Left lung (tissue), 14 donors: ENCODE measurements at places on chromosomes 2 and 18.

- no peak for DNase-seq
Measured at GRCh38 chr2:133061874-133062593, 392.0 kb upstream of the LYPD1 start.

GRCh38 chr2:43218702-43219382 is 7.6 kb downstream of the ZFP36L2 start:
- DNase-seq, result peak; percentile 78

GRCh38 chr2:19114754-19115231 is 243.6 kb downstream of the OSR1 start:
- DNase-seq, result no peak

GRCh38 chr2:231530099-231531011 is at the start of gene NMUR1:
TSS of gene NMUR1 (minus strand) at chr2:231530445. CDS start at chr2:231530361, 84 bp downstream.
- DNase-seq, result no peak

DNA sequence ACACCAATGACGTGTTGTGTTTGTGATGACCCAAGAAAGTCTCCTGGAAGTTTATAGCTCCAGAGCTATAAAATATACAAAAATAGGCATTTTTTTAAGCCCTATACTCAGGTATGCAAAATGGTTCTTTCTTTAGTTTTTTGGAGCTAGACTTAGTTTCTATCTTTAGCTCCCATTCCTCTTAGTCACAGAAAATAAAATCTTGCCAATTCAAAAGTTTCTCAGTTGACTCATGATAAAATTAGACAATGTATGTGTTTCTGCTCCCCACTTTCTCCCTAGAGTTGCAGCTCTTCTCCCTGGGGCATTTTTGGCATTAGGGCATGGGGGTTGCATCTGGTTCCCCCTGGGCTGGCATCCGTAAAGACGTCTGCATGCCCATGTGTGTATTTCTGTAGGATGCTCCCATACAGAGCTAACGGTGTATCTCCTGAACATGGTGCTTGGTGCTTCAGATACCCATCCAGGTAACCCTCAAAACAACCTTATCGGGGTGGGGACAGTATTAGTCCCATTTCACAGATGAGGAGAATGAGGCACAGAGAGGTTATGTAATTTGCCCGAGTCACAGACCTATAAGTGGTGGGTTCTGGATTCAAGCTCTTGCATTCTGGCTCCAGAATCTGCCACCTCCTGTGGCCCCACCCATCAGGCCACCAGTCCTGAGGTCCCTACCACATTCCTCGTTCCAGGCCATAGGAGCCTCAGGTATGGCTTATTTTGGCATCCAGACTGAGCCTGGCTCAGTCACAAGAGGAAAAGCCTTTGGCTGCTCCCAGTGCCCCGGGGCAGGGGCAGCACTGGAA is 43.1 kb upstream of the ASAP2 start:
- DNase-seq, result no peak

DNA sequence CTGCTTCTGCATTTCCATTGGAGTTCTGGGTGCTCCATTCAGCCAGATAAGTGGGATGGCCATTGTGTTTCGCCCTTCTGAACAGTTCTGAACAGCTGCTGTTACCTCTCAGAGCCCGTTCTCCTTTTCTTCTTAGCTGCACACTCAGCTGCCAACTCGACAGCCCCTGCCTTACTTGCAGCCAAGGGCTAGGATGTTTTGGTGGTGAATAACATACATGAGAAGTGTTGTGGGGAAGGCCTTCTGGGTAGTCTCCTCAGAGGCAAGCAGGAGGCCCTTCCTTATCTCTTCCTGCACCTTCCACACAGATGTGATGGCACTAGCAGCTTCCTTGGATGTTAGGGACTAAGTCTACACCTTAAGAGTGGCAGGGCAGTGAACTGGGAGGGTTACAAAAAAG is 138.4 kb upstream of the NOSTRIN start:
- DNase-seq, result no peak

DNA sequence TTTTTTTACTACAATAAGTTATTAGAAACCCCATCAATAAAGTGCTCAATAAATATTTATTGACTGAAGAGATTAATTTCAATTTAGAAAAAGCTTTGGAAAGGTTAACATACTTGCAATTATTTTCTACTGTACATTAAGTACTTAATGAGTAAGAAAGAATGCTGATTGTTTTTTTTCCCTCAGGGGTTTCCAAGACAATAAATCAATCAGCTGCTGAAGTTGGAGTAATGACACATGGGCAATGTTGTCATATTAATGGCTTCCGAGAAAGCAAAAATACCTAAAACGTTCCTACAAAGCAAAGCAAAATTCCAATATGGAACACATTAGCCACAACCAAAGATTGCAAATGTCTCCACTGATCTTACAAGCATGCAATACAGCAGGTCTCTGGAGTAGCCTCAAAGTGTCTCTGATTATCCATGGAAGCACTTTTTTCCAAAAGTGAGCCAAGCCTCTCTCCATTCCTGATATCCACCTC is 66.7 kb downstream of the ZC3H6 start:
- no peak for DNase-seq

- no peak for DNase-seq
Measured at GRCh38 chr2:225788571-225789094, 389.1 kb downstream of the NYAP2 start.

- no peak for DNase-seq
Measured at GRCh38 chr2:3377279-3377611, 373 bp downstream of the EIPR1 start.

- no peak for DNase-seq
Measured at GRCh38 chr18:3005462-3005861, 7.5 kb downstream of the LPIN2 start.

GRCh38 chr18:70973626-70974025 is 684.8 kb downstream of the SOCS6 start:
- DNase-seq, result no peak

- DNase-seq, result peak; percentile 47
Measured at GRCh38 chr2:54999182-54999581, 51.1 kb downstream of the RTN4 start.

- DNase-seq, result no peak
Measured at GRCh38 chr18:31741097-31741735, 19.5 kb downstream of the SLC25A52 start.

DNA sequence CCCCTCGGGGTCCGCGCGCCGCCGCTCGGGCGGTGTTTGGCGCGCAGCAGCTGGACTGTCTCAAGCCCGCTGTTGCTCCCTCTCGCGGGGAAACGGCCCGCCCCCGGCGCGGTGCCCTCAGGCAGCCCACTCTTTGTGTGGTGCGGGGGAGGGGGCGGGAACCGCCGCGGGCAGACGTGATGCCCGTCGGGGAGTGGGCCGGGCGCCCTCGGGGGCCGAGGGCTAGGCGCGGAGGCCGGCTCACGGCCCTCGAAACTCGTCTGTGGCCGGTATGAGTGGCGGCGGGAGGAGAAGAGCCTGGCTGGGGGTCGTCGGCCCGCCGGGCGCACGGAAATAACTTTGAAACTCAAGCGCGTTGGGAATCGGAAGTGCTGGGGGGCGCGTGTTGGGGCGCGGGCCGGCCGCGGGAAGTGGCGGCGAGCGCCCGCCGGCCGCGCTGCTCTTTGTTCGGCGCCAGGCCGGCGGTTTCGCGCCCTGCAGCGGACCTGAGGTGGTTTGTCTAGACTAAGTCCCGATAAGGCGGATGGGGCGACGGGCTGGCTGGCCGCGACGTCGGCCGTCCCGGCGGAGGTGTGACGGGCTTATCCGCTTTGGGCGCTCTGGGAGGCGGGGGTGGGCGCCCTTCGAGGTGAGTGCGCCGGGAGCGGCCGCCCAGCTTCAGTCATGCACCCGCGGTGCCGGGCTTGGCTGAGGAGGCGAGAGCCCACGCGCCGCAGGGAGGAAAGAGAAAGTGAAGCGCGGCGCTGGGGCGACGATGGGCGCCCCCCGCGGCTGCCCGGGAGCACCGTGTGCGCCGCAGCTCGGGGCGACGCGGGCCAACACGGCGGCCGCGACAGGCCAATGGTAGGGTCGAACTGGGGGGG is 679 bp downstream of the PTMA start:
- peak; percentile 59 for DNase-seq

DNA sequence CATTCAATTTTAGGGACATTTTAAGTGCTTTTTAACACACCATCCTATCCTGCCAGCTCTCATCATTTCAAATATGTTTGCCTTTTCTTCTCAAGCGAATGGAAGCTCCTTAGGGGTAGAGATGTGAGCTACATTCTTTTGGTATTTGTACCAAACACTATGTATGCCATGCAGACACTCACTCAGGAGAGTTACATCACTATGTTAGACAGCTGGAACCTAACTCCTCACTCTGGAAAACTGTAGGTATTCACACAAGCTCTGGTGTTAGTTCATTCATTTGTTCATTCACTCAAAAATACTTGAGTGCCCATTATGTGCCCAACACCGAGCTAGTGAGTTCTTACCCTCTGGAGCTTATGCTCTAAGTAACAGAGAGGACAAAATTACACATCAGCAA is 26.4 kb upstream of the RNU4ATAC start:
- no peak for DNase-seq

DNA sequence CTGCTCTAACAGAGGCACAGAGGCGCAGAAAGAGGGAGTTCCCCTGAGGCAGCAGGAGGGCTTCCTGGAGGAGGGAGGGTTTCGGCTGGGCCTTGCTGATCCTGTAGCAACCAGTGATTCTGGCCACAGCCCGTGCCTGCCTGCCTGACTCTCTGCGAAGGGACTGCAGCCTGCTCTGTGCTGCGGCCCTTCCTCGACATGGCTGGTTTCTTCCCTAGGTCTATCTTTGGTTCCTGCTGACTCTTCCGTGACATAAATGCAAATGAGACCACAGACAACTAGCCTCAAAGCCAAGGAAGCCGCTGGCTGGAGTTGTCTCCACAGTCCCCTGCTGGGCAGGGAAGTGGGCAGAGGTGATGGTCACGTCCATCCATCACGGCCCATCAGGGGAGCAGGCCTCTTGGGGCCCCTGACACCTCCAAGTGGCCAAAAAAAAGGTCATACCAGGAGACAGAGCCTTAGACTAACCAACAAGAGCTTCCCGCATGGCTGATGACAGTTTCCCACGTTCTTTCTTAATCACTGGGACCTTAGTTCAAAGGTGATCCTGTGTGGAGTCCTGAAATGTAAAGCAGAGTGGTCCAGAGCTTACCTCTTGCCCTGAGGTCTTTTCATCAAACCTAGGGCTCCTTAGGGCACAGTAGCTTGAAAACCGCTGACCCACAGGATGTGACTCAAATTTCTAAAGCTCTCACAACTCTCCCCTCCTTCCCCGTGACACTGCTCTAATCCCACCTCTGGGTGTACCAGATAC is 55.3 kb downstream of the HS1BP3 start:
- no peak for DNase-seq

- peak; percentile 63 for DNase-seq
Measured at GRCh38 chr18:10213526-10213925, 240.9 kb upstream of the APCDD1 start.

GRCh38 chr2:8860239-8860638 is 22.8 kb upstream of the KIDINS220 start:
- no peak for DNase-seq

GRCh38 chr18:24157855-24158254 is 19.0 kb downstream of the CABYR start:
- DNase-seq, result no peak

GRCh38 chr2:43157506-43158246 is 68.7 kb downstream of the ZFP36L2 start:
- no peak for DNase-seq

GRCh38 chr2:85890522-85891176 is 1.9 kb upstream of the ST3GAL5 start:
- DNase-seq, result no peak

GRCh38 chr2:128024816-128025215 is 3.0 kb downstream of the SAP130 start:
- no peak for DNase-seq

- no peak for DNase-seq
Measured at GRCh38 chr2:225019105-225019504, 23.2 kb downstream of the DOCK10 start.

DNA sequence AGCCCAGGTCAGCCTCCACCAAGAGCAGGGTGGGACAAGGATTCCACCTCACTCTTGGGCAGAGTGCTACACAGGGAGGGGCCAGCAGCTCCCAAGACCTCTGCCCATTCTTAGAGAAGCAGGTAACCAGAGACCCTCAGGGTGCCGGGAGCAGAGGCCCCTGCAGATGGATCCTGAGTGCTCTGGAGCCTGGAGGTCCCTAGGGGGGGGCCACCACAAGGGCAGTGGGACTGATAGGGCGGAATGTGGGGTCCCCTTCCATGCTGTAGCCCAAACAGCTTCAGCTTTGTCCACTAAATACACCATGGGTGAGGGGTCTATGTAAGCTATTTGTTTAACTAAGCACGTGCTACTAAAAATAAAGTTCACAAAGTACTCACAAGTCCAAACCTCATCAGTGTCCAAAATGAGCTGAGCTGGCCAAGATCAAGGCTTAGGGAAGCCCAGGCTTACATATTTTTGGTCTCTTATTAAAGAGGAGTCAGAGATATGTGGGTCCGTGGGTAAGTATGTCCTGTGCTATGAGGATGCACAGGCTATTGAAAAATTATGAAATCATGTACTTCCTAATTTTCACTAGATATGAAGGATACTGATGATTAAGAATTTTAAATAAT is 21.5 kb upstream of the GPC1 start:
- DNase-seq, result no peak

DNA sequence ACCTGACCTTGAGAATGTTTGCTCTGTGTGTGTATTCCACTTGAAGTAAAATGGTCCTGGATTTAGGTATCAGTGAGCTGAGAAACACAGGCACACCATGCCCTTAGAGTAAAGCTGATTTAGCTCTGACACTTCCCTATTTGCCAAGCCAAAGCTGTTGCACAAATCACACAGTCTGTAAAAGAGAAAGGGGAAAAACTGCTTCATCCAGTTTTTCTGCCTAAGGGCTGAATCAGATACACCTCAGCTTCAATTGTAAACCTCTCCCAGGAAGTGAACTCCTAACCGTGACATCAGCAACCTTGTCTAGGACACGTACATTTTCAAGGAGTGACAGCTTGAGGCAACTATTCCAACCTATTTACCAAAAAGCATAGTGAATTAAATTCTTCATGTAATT is 150.4 kb downstream of the NR4A2 start:
- DNase-seq, result peak; percentile 87

DNA sequence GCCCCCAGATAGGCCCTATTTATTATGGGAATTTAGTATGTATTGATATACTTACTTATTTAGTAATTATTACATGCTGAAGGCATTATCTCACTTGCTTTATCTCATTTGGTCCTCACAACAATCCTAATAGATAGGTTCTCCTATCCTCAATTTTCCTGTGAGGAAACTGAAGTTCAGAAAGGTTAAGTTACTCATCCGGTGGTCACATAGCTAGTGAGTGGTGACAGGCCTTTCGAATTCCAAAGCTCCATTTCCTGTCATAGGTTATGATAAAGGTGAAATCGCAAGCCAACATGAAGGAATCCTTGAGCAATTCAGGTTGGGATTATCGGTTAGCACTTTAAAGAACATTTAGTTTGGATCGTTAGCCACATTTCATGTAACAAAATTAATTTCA is 33.3 kb downstream of the NAB1 start:
- no peak for DNase-seq

DNA sequence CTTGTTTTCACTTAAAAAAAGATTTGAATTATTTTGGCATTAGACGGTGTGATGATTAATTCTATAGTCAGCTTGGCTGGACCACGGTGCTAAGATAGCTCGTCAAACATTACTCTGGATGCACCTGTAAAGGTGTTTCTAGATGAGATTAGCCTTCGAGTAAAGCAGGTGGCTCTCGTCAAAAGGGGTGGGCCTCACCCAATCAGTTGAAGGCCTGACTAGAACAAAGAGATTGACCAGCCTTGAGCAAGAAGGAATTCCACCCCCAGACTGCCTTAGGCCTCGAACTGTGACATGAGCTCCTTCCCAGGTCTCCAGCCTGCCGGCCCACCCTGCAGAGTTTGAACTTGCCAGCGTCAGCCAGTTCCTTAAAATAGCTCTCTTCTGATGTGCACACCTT is 73.4 kb downstream of the TWIST2 start:
- DNase-seq, result no peak
